RKO (cell line): ENCODE measurements at places on chromosomes 7 and 10.

GRCh38 chr7:131076032-131076431 is 251.6 kb upstream of the MKLN1 start:
- DNase-seq, result peak; percentile 75

GRCh38 chr7:151770232-151770631 is 106.7 kb downstream of the PRKAG2 start:
- no peak for DNase-seq

DNA sequence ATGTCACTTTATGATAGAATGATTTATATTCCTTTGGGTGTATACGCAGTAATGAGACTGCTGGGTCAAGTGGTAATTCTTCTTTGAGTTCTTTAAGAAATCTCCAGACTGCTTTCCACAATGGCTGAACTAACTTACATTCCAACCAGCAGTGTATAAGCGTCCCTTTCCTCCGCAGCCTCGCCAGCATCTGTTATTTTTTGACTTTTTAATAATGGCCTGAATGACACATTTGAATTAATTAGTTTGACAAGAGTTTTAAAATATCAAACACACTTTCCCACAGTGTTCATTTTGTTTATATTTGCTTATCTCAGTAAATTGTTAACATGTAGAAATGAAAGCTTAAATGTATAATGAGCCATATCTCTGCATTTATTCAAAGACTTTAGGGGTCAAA is 116.8 kb downstream of the TES start:
- no peak for DNase-seq

DNA sequence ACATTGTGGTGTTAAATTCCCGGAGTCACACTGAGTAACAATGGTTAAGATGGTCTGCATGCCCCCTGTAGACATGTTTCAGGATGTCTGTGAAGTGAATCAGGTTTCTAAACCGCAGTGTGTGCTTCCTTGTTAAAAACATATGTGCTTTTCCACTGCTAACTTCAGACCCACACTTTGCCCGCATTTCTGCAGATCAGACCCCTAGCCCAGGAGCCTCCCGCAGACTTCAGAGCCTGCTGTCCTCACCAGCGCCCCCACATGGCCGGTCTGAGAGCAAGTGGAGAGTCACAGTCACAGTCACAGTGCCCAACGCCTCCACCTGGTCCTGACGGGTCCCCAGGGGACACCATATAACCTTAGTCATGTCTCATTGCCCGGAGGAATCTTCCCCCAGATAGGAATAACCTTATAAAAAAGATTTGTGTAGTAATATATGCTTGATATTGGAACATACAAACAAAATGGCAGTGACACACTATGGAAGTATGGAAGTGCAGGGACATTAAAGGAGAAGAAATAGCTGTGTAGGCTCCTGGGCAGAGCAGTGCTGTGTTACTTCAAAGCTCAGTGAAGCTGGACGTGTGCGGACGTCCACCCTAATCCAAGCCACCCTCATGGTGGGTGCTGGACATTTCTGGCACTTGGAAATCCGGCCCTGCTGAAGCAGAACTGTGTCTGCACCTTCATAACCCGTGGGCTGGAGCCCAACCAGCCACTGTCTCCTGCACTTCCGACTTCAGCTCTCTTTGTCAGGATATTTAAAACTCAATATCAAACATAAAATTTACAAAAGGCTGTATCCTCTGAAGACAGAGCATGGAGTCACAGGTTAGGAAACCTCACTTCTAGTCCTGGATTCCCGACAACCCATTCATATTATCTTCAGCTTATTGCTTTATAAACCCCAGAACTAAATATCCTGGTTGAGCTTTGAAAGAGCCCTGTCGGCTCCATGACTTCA is 29.0 kb downstream of the GSTO2 start:
- no peak for DNase-seq

DNA sequence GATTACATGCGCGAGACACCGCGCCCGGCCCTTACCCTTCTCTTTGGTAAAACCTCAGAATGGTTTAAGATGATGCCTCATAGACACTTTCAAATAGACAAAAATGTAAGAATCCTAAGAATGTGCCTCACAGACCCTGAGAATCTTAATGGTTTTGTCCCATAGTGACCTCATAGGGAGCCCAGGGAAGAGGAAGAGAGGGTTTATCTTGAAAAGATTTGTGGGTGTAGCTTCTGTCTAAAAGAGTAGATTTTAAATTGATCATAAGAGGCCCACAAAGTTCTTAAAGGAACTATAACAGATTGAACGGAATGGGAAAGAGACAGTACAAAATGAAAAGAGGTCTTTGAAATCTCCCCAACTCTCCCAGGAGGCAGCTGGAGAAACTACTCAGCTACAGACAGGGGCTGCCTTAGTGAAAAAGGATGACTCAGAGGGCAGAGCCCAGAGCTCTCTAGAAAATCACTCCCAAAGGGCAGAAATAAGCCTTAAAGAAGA is 220.6 kb downstream of the ADRA2A start:
- no peak for DNase-seq

DNA sequence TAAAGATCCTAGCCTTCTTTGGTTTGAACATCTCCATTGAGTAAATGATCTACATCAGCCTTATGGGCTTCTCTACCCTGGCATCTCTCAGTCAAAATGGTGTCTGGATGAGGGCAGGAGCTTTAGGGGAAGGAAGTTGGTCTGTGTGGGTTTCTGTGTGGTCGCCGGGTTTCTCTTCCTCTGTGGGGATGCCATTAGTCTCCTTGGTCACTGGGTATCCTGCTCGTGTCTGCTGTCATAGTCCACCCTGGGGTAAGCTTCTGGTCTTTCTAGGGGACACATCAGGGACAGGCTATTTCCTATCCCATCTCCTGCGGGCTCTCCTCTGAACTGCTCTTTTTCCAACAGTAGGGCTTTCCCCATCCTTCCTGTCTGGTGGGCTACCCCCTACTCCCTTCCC is 150.3 kb upstream of the NPY start:
- no peak for DNase-seq
